Glomerular endothelial cell (primary cell): ENCODE measurements at places on chromosomes 2 and 18.

- no peak for DNase-seq
Observed at GRCh38 chr2:191543708-191544107, 134.2 kb upstream of the NABP1 start.

- DNase-seq, result no peak
Observed at GRCh38 chr2:215082446-215082845, 56.0 kb downstream of the ABCA12 start.

DNA sequence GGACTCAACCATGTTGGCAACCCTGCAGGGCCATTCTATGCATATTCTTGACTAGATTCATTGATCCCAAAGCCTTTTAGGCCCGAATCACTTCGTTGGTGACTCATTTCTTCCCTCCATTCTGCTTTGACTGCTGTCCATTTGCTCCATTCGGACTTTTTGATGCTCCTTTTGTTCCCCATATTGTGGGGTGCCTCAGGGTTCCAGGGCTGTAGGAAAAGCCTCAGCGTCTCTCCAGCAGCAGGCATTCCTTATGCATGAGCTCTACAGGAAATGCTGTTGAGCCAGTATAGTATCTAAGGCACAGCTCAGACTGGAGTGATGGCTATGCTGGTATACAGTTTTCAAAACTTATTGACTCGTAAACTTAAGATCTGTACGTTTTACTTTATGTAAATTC is 292.6 kb downstream of the PRKCE start:
- DNase-seq, result no peak

DNA sequence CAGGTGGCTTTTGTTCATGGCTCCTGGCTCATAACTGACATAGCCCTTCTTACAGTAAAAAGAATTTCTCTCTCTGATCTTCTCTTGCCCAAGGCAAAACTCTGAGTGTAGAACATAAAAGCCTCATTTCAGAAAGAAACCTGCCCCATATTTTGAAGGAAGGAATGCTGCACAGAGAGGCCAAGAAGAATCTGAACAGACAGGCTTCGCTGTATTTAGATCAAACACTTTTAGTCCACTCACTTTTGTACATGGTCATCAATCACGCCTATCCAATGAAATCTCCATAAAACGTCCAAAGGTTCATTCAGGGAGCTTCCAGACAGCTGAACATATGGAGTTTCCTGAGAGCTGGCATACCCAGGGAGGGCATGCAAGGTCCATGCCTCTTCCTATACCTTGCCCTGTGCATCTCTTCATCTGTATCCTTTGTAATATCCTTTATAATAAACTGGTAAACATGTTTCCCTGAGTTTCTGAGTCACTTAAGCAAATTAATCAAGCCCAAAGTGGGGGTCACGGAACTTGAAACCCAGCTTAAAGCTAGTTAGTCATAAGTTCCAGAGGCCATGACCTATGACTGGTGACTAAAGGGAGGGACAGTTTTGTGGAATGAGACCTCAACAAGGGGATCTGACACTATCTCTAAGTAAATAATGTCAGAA is 62.5 kb upstream of the TMEM247 start:
- no peak for DNase-seq

- no peak for DNase-seq
Observed at GRCh38 chr18:23986600-23987359, 27.8 kb upstream of the TTC39C start.

- DNase-seq, result no peak
Observed at GRCh38 chr18:48662011-48662661, 123.3 kb downstream of the CTIF start.

GRCh38 chr2:73032702-73033097 is 38.8 kb downstream of the SFXN5 start:
- no peak for DNase-seq

- no peak for DNase-seq
Observed at GRCh38 chr2:70691497-70692140, 76.4 kb downstream of the ADD2 start.

DNA sequence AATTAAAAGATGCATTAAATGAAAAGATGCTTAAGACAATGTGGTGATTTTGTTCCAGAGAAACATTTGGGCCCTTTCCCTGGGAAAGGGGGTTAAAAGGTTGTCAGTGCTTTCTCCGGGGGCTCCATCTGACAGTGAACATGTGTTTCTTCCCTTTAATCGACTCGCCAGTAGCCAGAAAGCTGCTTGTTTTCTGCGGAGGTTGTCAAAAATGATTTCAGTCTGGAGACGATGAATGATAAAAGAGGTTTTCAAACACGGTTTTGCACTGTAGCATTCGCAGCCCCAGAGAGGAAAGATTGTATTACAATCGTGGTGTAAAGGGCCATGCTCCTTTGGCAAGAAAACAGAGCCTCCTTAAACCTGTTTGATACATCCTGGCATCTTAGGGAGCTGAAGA is 111.5 kb upstream of the MEIS1 start:
- DNase-seq, result no peak

GRCh38 chr2:165163761-165164160 is 40.1 kb downstream of the SCN3A start:
- no peak for DNase-seq
